ENCODE measurements at places on chromosomes 5 and 9. TPM values are rescaled to one million over a fixed set of nuclear protein-coding genes. Genes with fewer than 3 reads are reported as not detected.
A peak's percentile ranks its signal among the peaks of the same experiment; 100 is the strongest.

Gene MARCHF3
- total RNA-seq, result 8.9 TPM

Gene ASPN
- not detected for total RNA-seq

Gene TAS2R1
- not detected for total RNA-seq

Gene KLHL3
- total RNA-seq, result 15.1 TPM

GRCh38 chr5:28009576-28009975 lies 971.2 kb upstream of the CDH9 start:
- no peaks in the 10 kb centered on the region for H3K27me3 ChIP-seq
- no peaks in the 10 kb centered on the region for H3K4me1 ChIP-seq
- H3K36me3 ChIP-seq, result no peaks in the 10 kb centered on the region
- no peak overlapping the region for H3K27ac ChIP-seq
- DNase-seq, result no peak
- H3K4me3 ChIP-seq, result no peak overlapping the region

DNA sequence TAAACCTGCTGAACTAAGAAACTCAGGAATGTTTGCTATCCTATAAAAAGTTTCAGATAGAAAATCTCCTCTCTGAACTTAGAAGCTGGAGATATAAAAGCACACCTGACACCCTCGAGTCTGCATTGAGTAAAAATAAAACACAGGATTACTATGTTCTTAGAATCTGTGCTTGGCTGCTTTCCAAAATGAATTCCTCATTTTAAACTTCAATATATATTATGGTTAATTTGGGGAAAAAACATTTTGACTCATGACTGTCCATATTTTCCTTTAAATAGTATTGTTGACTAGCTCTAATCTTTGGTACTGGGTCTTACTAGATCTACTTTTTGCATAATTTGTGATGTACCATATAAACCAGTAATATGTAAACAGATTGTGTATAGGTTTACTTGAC lies 36.7 kb downstream of the FBXW2 start:
- H3K36me3 ChIP-seq, result peaks cover 19% of the 10 kb centered on the region
- H3K4me3 ChIP-seq, result no peak overlapping the region
- no peak for DNase-seq

DNA sequence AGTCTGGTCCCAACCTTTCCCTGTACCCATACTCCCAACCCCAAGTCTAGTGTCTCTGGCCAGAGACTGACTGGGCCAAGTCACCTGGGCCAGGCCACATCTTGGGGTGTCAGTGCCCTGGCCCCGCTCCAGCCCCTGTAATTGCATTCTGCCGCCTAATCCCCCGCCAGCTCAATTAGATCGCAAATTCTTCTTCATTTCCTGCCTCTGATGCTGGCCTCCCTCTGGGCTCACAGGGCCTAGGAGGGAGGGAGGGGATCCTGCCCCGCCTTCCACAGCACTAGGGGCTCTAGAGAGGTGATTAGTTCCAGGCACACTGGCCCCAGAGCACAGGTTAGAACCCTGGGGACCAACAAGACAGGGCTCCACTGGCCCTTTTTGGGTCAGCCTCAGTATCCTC lies 5.5 kb downstream of the CXXC5 start:
- no peak overlapping the region for H3K27ac ChIP-seq
- no peak for DNase-seq
- H3K4me1 ChIP-seq, result peaks cover 73% of the 10 kb centered on the region
- H3K36me3 ChIP-seq, result no peaks in the 10 kb centered on the region
- no peaks in the 10 kb centered on the region for H3K27me3 ChIP-seq
- no peak overlapping the region for H3K4me3 ChIP-seq

DNA sequence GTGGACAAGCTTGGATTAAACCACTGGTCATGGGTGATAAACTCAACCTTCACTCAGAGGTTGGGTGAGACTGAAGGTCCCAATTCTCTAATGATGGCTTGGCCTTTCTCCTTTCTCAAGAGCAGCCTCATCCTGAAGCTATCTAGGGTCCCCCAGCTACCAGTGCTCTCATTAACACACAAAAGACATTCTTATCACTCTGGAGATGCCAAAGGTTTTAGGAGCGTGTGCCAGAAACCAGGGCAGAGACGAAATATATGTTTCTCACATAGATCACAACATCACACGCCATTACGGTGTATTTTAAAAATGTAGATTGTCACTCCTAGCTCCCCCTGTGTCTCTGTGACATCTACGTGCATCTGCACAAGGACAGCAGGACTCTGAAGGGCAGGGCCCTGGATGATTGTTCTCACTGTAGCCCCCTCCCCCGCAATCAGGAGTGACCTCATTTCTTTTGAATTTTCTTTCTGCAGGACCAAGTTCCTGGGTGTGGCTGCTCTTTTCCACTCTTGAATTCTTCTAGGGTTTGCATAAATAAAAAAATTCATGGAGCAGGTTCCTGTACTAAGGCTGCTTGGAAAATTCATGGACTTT lies 311.3 kb downstream of the GADD45G start:
- H3K27me3 ChIP-seq, result peaks cover 14% of the 10 kb centered on the region
- no peak for DNase-seq
- no peak overlapping the region for H3K4me3 ChIP-seq
- H3K27ac ChIP-seq, result no peak overlapping the region
- no peaks in the 10 kb centered on the region for H3K4me1 ChIP-seq

DNA sequence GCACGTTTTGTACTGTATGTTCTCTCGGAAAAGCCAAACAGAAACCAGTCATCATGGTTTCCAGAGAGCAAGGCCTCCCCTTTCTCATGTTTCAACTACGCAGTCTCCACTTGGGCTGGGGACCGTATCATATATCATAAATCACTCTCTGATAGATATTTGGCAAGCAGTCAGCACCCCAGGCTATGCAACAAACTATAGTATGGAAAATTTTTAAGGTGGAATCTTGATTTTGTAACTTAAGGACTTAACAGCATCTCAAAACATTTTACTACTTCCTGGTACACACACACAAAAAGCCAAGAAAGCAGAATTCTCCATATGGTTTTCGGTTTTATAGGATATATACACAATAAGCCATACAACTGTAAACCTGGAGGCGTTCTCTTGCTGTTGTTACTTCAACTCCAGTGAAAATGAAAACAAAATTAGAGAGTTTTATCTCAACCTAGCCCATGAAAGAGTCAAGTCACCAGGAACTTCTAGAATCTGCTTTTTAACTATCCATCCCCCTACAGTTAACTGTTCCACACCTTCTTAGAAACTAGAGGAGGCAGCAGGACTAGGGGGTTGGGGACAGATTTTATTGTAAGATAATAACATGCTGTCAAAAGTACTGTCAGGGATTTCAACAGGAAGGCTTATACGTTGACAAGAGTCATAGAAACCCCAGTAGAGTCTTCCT lies 283.4 kb downstream of the NFIB start:
- H3K4me3 ChIP-seq, result no peak overlapping the region
- H3K4me1 ChIP-seq, result no peaks in the 10 kb centered on the region
- H3K27me3 ChIP-seq, result no peaks in the 10 kb centered on the region
- DNase-seq, result no peak
- H3K36me3 ChIP-seq, result no peaks in the 10 kb centered on the region
- H3K27ac ChIP-seq, result no peak overlapping the region

DNA sequence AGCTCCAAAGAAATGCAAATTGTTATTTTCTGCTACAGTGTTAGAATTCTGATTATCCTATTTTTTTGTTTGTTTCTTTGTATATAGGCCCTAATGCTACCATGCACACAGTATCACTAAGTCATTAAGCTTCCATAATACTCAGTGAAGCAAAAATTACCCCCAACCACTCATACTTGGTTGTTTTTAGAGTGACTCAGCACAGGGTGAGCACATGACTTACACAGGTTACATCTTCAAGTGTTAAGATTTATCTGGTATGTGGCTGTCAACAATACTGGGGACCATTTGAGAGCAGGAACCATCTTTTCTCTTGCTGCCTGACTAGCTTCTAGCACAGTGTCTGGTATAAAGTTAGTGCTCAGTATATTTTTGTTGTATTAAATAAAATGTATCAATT lies 255.8 kb upstream of the SLC24A2 start:
- DNase-seq, result no peak
- no peak overlapping the region for H3K4me3 ChIP-seq
- H3K4me1 ChIP-seq, result peaks cover 8% of the 10 kb centered on the region
- no peak overlapping the region for H3K27ac ChIP-seq
- no peaks in the 10 kb centered on the region for H3K27me3 ChIP-seq
- no peaks in the 10 kb centered on the region for H3K36me3 ChIP-seq

DNA sequence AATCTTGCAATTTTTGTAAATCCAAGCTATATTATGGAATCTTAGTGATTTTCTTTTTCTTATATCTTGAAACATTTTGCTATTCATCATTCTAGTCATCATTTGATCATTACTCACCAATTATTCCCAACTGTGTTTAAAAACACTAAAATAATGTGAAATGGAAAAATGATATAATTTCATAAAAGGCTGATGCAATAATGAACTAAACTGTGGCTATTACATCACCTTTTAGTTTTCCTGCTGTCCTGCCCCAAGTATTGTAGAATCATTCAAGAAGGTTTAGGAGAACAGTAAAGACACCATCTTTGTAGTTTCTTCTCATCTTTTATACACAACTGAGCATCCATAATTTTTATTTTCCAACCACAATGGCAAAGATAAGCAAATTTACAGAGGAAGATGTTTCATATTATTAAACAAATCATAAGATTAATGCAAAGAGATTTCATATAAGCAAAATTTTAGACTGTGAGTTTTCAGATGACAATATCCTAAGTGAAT lies 431.0 kb upstream of the SLC30A5 start:
- no peaks in the 10 kb centered on the region for H3K36me3 ChIP-seq
- no peaks in the 10 kb centered on the region for H3K4me1 ChIP-seq
- no peaks in the 10 kb centered on the region for H3K27me3 ChIP-seq
- H3K27ac ChIP-seq, result no peak overlapping the region
- no peak for DNase-seq

DNA sequence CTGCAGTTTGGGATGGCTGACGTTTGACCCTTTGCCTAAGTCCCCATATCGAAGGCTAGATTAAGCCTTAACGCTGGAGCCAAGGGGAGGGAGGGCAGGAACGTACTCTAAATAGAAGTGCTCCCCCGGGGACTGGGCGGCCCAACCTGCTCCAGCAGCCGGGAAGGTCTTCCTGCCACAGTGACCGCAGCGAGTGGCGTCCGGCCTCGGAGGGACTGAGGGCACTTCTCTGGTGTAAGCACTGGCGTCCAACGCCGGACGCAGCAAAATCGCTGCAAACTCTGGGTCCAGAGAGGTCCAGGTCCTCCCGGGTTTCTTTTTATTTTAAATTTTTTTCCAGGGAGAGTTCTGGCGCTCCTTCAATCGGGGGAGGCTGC lies 505 bp upstream of the ACER2 start:
- no peaks in the 10 kb centered on the region for H3K27me3 ChIP-seq
- DNase-seq, result no peak
- no peaks in the 10 kb centered on the region for H3K36me3 ChIP-seq
- H3K27ac ChIP-seq, result peak overlapping the region; percentile 24
- peaks cover 20% of the 10 kb centered on the region for H3K4me1 ChIP-seq

- no peaks in the 10 kb centered on the region for H3K4me1 ChIP-seq
- no peak overlapping the region for H3K4me3 ChIP-seq
- no peaks in the 10 kb centered on the region for H3K27me3 ChIP-seq
These were observed 169.0 kb upstream of the PANK3 start for GRCh38 chr5:168747987-168748777.

DNA sequence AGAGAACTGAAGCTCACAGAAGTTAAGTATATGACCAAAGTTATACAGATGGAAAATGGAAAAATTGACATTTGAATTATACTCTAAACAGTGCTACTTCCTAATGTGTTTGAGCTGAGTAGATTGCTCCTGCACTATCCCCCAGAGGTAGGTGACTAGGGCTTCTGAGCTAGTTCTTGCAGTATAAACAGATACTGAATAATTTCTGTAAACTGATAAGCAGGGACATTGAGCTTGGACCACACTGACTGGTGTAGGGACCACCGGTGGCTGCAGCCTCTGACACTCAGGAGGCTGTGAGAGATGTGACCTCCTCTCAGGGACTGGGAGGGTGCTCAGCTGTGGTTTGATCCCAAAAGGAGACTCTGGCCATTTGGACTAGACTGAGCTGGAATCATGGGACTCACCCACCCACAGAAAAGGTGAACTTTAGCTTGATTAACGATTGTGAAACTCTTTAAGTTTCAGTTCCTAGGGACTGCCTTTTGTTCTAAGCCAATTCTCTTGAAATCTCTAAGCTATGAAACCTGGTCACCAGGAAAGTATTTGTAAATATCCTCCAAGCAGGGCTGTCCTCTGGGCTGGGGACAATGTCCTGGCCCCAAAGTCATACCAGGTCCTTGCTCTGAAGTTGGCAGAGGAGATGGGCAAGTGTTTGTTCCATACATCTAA lies 291.5 kb downstream of the SEC61B start:
- H3K36me3 ChIP-seq, result no peaks in the 10 kb centered on the region
- no peaks in the 10 kb centered on the region for H3K4me1 ChIP-seq
- H3K27ac ChIP-seq, result no peak overlapping the region
- DNase-seq, result no peak
- H3K27me3 ChIP-seq, result no peaks in the 10 kb centered on the region

DNA sequence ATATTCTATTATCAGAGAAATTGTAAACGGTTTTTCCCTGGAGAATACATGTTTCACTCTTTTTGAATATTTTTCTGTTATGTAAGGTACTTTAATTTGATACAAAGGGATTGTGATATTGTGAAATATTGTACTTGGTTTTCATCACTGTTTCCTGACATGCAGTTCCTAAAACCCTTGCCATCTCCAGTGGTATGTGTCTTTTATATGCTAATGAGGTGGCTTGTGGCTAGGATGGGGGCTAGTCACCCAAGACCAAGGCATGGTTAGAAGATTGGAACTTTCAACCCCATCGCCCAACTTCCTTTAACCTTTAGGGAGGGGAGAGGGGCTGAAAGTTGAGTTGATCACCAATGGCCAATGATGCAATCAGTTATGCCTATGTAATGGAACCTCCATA lies 160.6 kb downstream of the TAF11L14 start:
- H3K36me3 ChIP-seq, result no peaks in the 10 kb centered on the region
- no peak overlapping the region for H3K4me3 ChIP-seq
- H3K27me3 ChIP-seq, result no peaks in the 10 kb centered on the region
- H3K4me1 ChIP-seq, result no peaks in the 10 kb centered on the region
- no peak for DNase-seq

DNA sequence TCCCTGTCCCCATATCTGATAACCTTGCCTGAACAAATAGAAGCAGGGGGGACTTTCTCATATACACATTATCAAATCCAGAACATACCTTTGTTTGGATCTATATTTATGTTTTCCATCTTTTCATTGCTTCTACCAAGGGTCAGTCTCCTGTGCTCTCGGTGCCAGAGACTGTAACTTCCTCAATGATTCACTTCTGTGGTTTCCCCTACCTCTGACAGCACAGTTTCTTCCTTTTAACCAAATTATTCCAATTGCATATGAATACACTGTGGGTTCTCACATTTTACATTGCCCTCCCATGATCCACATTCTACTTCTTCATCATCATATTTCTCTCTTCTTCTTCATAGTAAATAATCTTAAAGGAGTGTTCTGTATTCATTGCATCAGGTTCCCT lies 32.2 kb downstream of the NMUR2 start:
- H3K4me3 ChIP-seq, result no peak overlapping the region
- H3K27me3 ChIP-seq, result no peaks in the 10 kb centered on the region
- H3K4me1 ChIP-seq, result no peaks in the 10 kb centered on the region
- DNase-seq, result no peak
